ENCODE measurements at places on chromosomes 2 and 18.

GRCh38 chr2:72602711-72603110 lies 223.1 kb downstream of the EXOC6B start:
- no peak for DNase-seq

DNA sequence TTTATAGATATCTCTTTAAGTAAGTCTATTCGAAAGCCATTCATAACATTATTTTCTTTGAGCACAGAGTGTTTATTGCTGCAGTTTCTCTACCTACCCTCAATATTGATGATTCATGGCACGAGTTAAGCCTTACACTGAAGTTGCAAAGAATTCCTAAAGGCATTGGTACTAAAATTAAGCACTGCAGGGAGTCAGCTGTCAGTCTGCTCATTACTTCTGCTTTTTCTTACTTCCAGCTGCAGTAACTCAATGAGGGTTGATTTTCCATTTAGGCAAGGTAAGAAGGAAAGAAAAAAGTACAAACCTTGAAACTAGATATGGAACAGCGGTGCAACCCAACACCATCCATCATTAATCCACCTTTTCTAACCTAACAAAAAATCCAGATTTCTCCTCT lies 65.2 kb downstream of the RNF152 start:
- no peak for DNase-seq

DNA sequence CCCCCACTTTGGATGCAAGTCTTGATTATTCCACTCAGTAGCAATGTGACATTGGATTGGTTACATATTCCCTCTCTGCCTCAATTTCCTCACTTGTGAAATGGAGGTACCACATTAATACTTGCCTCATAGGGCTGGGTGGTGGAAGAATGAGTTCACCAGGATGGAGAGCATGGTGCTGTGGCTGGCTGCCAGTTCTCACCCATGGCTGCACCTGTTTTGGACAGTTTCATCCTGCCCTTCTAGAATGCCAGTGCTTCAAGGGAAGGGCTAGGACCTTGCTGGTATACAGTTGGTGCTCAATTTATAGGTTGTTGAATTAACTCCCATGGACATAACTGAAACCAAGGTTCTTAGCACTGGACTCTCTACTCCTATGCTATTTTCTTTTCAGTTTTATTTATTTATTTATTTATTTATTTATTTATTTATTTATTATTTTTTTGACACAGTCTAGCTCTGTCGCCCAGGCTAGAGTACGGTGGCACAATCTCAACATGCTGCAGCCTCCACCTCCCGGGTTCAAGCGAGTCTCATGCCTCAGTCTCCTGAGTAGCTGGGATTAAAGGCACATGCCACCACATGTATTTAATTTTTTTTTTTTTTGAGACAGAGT lies 5.3 kb upstream of the SH3RF3 start:
- DNase-seq = no peak

GRCh38 chr2:183348492-183348891 lies 224.2 kb downstream of the NUP35 start:
- DNase-seq = no peak

- DNase-seq = no peak
Observed at GRCh38 chr2:28161466-28161865, 231.2 kb upstream of the FOSL2 start.

DNA sequence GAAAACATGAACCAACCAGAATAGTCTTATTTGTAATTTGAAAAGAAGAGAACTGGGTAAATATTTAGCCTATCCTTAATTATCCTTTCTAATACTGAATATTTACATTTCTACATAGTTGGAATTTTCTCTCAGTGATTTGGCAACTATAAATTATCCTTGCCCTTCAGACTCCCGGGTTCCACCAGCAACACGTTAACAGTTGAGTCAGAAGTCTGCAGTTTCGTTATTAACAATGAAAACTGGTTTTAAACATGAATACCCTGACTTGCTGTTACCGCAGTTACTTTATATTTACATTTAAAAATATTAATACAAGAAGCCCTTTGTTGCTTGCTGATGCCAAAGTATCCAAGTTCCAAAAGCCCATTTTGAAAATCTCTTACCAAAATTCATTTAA lies 673.0 kb downstream of the ARHGAP15 start:
- no peak for DNase-seq

GRCh38 chr2:236981701-236982485 lies 103.8 kb upstream of the COPS8 start:
- DNase-seq = no peak

DNA sequence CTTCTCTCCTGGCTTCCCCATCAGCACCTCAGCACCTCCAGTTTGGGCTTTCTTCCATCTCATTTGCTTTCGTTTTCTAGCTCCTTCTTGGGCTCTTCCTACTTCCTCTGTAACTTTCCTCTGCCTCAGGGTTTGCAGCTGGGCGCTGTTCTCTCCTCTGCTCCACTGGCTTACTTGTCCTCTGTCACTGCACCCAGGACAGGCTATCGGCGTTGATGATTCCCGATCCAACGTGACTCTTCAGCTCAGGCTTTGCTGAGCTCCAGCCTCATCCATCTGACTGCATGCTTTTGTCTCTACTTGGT lies 362.4 kb downstream of the CYRIA start:
- no peak for DNase-seq

DNA sequence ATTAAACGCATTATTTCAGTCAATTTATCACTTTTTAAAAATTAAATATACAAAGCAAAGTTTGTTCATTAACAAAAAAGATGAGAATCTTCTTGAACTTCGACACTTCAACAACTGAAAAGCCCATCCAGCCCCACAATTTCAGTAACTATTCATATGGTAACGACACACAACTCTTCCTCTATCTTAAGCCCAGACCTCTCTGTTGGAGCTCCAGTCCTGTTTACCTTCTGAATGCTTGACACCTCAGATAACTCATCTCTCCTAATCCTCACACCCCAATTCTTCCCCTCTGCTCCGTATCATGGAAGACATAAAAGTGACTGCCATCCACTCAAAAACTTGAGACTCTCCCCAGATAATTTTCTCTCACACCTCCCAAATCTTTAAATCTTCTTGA lies 12.6 kb downstream of the USP37 start:
- DNase-seq = no peak

- peak; percentile 31 for DNase-seq
Observed at GRCh38 chr18:74499633-74500032, 3.5 kb downstream of the CNDP2 start.

DNA sequence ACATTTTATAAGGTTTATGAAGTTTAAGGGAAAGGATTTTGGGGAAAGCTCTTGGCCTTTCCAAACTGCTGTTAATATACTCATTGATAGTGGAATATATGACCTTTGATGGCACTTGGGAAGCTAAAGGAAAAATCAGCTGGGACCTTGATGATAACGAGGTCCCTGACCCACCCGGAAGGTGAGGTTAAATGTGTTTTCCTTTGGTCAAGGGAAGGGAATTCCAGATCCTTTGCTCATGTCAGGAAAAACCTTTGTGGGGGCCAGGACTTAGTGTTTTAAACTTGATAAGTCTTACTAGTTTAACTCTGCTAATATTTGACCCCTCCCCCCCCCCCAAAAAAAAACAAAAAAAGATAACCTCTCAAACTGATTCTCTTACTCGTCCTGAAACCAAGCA lies 50.7 kb downstream of the CRIM1 start:
- no peak for DNase-seq

GRCh38 chr18:46466234-46467160 lies 190.5 kb downstream of the LOXHD1 start:
- DNase-seq = no peak

DNA sequence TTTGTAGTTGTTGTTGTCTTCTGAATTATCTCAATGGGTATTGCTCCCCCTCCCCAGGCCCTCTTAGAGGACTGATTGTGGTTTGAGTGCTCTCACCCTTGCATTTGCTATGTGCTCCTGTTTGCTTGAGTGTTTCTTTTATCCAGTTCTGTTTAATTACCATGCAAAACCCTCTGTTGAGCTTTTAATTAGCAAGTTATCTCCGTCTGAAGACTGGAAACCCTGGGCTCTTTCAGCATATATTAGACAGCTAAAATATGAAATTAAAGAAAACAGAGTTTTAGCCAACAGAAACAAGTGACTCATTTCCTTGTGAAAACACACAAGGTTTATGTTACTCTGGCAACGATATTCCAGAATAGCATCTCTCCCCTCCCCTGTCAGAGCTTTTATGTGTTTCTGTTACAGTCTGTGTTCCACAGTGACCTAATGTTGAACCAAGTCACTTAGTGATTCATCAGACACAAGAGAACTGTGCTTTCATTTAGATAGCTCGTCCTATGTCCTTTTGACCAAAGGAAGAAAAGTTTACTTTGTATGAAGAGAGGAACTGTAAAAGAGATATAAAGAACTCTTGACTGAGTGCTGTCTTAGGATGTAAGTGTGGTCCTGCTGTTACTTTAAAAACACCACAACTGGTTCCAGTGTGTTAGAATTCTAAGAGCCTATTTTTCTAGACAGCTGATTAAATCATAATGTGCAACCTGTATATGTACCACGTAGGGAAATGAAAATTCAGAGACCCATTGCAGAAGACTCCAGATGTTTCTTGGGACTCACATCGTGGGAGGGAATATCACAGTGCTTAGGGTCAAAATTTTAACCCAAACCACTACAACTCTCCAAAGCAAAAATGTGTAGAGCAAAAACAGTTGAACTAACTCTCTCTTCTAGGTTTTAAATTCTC lies 172.8 kb upstream of the RBMS1 start:
- no peak for DNase-seq

DNA sequence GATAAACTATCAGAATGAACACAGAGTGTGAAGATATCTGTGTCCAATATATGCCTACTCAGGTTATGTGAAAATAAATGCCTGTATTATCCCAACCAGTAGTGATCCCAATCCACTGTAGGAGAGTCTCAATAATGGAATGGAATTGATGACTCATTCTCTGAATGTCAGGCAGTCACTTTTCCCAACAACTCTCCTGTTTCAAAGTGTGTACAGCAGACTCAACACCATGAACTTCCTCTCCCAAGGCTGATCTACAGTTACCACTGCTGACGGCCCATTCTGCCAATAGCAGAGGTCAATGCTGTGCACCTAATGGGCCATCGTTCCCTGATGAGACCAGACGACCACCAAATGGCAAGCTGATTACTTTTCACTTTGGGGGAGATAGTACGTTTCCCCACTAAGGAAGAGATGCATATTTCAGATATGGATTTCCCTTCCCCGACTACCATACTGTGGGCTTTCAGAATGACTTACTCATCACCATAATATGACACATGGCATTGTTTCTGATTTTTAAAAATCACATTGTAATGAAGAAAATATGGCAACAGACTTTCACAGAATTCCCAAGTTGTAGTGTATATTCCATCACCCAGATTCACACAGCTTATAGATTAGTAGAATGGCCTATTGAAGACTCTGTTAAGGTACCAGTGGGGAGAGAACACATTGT lies 601.7 kb upstream of the VRK2 start:
- DNase-seq = no peak

- no peak for DNase-seq
Observed at GRCh38 chr2:238936162-238937052, 88.5 kb downstream of the TWIST2 start.

GRCh38 chr2:148201075-148202004 lies 180.4 kb downstream of the MBD5 start:
- DNase-seq = peak; percentile 45

DNA sequence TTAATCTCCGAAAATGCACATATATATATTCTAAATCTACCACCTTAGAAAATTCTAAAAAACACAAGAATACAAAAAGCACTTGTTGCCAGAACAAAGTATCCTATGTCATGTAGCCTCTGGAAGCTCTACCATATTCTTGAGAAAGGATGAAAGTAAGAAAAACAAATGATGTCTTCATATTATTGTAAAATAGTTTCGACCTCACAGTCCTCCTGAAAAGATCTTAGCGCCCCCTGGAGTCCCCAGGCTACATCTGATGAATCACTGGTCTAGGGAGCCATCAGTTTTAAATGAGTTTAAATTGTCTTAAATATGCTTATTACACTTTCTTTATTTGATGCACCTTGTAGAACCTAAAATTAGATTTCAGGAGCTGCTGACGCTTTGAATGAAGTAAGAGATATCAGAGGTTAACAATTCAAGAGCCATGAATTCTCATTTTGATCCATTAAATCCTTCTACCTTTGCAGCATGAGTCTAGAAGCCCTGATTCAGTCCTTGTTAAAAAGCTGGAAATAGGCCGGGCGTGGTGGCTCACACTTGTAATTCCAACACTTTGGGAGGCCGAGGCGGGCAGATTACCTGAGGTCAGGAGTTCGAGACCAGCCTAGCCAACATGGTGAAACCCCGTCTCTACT lies 138.8 kb downstream of the MCFD2 start:
- peak; percentile 7 for DNase-seq

DNA sequence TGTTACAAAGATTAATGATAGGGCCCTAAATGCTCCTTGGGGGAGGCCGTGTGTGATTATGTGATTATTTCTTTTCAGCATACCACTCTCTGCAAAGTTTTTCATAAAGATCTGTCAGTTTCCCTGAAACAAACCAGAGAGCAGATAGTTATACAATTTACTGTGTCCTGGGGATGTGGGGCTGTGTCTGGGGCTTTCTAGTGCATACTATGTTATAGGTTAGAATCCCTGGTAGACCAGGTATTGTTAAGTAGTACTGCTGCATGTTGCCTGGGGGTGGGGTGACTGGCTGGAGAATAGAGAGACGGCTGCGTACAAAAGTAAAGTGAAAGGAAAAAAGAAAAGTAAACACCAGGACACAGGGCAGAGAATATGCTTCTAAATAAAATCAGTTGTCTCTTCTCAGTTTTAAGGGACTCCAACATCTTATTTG lies 3.3 kb upstream of the CCBE1 start:
- DNase-seq = no peak

DNA sequence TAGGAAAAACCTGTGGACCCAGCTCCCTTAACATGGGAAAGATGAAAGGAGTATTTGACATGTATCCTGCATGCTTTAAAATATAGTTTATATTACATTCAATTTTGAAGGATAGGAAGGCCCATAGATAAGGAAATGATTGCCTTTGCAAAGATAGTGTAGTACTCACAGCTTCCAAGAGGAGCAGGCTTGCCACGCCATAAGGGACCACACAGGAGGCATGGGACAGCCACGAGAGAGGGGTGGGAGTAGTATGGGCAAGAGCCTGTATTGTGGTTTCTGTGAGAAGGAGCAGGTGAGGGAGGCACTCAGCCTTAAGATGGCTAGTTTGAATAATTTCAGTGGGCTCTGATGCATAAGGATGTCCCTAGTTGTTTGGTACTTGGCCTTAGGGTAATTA lies 740.3 kb downstream of the SATB2 start:
- DNase-seq = no peak

- no peak for DNase-seq
Observed at GRCh38 chr18:10840743-10841142, 308.6 kb downstream of the PIEZO2 start.

DNA sequence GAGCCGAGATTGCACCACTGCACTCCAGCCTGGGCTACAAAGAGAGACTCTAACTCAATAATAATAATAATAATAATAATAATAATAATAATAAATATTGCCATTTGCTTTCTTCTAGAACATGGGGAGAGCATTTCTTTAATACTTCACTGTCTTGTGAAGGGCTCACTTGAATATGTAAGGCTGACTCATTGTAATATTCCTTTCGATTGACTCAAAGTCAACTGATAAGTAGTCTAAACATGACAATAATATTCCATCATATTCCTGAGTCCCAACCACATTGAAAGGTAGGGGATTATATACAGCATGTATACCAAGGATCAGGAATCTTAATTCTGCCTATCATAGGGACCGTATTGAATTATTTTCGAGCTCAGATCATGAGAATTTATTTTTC lies 949.2 kb downstream of the DSC3 start:
- no peak for DNase-seq
